ENCODE measurements at places on chromosomes 6 and 20. TPM values are rescaled to one million over a fixed set of nuclear protein-coding genes. Genes with fewer than 3 reads are reported as not detected.

Gene OR2H1
- total RNA-seq: not detected

Gene RGS17
- 81.2 TPM for total RNA-seq

Gene LY86
- total RNA-seq: 5.5 TPM

Gene CTCFL
- 0.23 TPM for total RNA-seq

Gene ZNF311
- 5.8 TPM for total RNA-seq

Gene GNAS
- total RNA-seq: 786 TPM

Gene RIPPLY2
- total RNA-seq: 7.8 TPM

Gene NRSN1
- 31.4 TPM for total RNA-seq

Gene IL17A
- not detected for total RNA-seq

Gene HUS1B
- 1.4 TPM for total RNA-seq

Gene SYCP2L
- 6.9 TPM for total RNA-seq

Gene EPB41L1
- total RNA-seq: 133 TPM

Gene POPDC3
- total RNA-seq: 1.2 TPM

Gene NDRG3
- total RNA-seq: 77.5 TPM

Gene SMIM13
- total RNA-seq: 117 TPM

Gene ZGPAT
- 12.0 TPM for total RNA-seq

Gene LGSN
- under 0.01 TPM for total RNA-seq

Gene BEND6
- 47.3 TPM for total RNA-seq

Gene BANF2
- not detected for total RNA-seq

Gene ABRACL
- 18.9 TPM for total RNA-seq

Gene TAAR2
- total RNA-seq: not detected

Gene GLP1R
- total RNA-seq: 1.6 TPM

Gene ADGRF5
- total RNA-seq: 9.9 TPM

Gene ZC3H12D
- total RNA-seq: 0.92 TPM

Gene C6orf58
- 1.2 TPM for total RNA-seq

Gene ULBP3
- 14.1 TPM for total RNA-seq

Gene FOXQ1
- 2.8 TPM for total RNA-seq

Measured in diencephalon (tissue), 1 donor.